ENCODE measurements at places on chromosomes 6 and 20. TPM values are rescaled to one million over a fixed set of nuclear protein-coding genes. Genes with fewer than 3 reads are reported as not detected.

The ARMC12 gene
- total RNA-seq, result 0.62 TPM

The OPN5 gene
- 0.18 TPM for total RNA-seq

The TFAP2D gene
- total RNA-seq, result not detected

The TNFRSF6B gene
- 1.6 TPM for total RNA-seq

The HS3ST5 gene
- 0.58 TPM for total RNA-seq

The RCAN2 gene
- 2.2 TPM for total RNA-seq

The LPA gene
- not detected for total RNA-seq

- DNase-seq, result peak; percentile 87
These were observed 36.2 kb downstream of the GNAS start for GRCh38 chr20:58888521-58889333.

- no peak for DNase-seq
These were observed 106.8 kb upstream of the BEND6 start for GRCh38 chr6:56848105-56848504.

GRCh38 chr6:710601-711571, 17.9 kb upstream of the EXOC2 start:
- DNase-seq, result peak; percentile 85

DNA sequence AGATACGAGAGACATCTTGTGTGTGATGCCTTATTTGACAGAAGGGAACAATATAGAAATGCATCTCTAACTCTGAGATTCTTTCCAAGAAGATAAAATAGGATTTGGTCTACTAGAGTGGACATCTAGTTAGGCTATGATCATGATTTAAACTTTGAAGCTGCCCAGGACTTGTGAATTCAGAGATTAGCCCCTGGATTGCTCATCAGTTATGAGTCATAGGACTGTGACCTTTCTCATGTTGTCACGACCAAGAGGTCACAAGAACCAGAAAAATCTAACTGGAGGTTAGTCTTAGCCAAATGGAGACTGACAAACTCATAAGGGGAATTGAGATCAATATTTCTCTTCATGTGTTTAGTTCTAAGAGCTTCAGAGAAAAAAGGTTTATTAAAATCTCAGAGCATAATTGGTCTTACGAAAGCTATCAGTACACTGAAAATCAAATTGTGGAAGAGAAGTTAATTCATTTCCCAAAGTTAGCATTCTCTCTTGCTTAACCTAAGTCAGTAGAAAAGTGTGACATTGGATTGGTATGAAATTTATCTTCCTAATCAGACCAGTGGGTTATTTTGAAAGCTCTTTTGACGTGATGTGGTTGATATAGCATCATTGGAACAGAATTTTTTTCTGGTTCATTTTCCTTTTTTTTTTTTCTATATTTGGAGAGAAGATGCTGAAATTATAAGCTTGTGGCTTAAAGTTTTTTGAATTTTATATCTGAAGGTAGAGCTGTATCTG, 245.7 kb downstream of the RNF144B start:
- no peak for DNase-seq

GRCh38 chr6:38533064-38533463, 106.7 kb downstream of the BTBD9 start:
- no peak for DNase-seq

DNA sequence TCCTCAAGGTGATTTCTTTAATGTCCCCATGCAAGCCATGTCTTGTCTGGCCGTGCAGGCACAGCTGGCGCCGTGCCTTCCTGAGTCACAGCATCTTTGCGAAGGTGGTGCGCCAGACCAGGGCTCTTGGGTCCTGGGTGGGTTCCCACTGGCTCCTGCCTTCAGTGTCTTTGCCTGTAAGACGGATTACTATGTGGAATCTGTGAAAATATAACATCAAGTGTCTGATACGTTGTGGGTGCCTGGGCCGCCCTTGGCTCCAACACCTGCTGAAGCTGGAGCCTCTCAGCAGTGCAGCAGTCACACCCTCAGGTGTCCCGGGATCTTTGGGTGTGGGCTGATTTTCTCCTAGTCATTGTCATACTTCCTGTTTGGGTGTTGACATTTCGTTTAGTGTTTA, 3.2 kb downstream of the OSBPL2 start:
- no peak for DNase-seq

- peak; percentile 82 for DNase-seq
These were observed 10.6 kb downstream of the RBM24 start for GRCh38 chr6:17291778-17292177.

DNA sequence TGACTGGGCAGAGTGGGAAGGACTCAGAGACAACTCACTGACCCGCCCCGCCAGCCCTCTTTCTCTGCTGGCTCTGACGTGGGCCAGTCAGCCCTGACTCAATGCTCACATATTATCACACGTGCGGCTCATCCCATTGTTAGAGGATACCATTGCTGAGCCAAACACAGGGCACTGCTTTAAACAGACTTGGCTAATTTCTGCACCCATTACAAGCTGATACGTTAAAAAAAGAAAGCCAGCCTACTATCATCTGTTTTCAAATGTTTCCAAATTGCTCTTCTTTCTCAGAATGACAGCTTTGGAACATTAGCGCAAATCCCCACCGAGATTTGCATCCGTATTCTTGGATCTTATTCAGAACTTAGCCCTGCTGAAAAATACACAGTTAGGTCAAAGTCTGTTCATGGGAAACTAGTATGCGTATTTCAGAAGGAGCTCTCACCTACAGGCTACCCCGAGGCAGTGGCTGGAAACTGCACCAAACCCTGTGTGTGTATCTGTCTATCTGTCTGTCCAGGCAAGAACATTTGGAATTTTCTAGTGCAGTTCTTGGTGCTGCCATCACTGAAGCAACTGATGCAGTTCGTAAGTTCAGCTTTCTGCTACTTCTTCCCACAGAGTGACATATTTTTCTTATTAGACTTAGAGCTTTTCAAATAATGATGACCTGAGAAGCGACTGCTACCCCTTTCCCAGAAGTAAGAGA, 32.8 kb downstream of the RAMACL start:
- DNase-seq, result peak; percentile 86

- no peak for DNase-seq
These were observed 1.3 kb downstream of the OVOL2 start for GRCh38 chr20:18056174-18057100.

- DNase-seq, result no peak
These were observed 69.1 kb downstream of the MYB start for GRCh38 chr6:135250234-135250633.

- DNase-seq, result peak; percentile 44
These were observed 103.4 kb upstream of the STMND1 start for GRCh38 chr6:16998461-16998860.

DNA sequence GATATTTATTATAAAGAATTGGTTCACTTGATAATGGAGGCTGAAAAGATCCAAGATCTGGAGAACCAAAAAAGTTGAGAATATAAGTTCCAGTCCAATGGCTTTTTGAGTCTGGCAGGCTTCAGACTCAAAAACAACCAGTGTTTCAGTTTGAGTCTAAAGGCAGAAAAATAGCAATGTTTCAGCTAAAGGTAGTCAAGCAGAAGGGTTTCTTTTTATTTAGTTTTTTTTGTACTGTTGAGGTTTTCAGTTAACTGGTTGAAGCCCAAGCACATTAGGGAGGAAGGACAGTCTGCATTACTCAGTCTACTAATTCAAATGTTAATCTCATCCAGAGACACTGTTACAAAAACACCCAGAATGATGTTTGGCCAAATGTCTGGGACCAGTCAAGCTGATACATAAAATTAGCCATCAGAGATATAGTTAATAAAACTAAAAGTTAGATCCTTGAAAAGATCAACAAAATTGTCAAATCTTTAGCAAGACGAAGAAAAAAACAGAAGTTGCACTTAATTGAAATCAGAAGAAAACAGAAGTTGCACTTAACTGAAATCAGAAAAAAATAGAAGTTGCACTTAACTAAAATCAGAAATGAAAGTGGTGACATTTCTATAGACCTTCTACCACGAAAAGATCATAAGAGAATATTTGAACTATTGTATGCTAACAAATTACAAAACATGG, 980.3 kb upstream of the FLRT3 start:
- no peak for DNase-seq

- no peak for DNase-seq
These were observed 509.5 kb upstream of the ID4 start for GRCh38 chr6:19327661-19328060.

DNA sequence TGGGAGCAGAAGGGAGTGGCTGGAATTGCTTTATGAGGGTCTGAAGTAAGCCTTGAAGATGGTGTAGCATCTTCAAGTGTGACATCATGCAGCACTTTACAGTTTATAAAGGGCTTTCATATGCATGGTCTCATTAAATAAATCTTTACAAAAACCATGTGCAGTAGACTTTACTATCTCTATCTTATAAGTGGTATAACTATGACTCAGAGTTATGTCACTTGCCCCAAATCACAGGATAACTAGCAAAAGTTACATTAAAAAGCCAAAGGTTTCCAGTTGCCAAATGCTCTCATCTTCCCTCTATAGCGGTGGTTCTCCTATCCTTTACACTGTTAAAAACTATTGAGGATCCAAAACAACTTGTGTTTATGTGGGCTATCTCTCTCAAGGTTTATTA, 687.7 kb upstream of the MARCKS start:
- DNase-seq, result no peak

GRCh38 chr20:23585449-23585807, 17.1 kb upstream of the CST9L start:
- no peak for DNase-seq

DNA sequence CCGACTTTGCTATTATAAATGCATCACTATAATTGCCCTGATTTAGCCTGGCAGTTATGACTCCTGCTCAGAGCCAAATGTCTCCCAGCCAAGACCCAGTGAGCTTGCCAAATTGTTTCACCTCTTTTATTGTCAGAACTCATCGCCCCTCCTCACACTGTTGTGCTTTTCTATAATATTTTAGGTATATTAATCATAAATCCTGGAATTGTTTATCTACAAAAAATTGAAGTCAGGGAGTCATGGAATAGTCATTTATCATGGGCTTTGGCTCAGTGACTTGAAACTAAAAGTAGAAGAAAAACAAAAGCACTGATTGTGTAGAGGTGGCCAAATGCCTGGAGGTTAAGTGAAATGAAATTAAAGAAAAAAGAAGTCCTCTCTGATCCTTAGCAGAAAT, 85.6 kb downstream of the PFDN4 start:
- DNase-seq, result peak; percentile 57

DNA sequence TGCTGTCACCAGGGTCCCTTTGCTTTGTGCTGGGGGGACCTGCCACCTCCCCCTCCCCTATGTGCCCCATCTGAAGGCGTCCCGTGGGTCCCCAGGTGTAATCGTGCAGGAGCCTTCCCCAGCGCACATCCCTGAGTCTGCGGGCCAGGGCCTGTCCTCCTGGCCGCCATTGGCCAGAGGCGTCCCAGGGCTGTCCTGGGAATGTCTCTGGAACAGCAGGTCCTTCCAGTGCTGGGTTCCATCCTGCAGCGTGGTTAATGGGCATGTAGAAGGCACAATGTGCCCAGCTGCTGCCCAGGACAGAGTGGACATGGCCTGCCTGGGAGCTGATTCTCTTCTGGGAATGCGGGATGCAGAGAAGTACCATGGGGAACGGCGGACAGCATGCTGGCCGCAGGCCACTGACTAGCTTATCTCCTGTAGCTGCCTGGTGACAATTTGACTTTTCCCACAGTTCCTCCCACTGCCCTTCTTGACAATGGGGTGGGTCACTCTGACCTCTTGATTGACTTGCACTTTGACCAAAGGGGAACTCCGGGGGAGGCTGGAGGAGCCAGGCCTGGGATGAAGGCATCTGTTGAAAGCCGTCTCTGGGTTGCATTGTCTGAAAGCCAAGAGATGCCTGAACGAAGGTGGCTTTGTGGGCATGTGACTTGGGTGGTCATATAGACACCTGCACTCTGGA, 64.0 kb downstream of the CTCFL start:
- no peak for DNase-seq

DNA sequence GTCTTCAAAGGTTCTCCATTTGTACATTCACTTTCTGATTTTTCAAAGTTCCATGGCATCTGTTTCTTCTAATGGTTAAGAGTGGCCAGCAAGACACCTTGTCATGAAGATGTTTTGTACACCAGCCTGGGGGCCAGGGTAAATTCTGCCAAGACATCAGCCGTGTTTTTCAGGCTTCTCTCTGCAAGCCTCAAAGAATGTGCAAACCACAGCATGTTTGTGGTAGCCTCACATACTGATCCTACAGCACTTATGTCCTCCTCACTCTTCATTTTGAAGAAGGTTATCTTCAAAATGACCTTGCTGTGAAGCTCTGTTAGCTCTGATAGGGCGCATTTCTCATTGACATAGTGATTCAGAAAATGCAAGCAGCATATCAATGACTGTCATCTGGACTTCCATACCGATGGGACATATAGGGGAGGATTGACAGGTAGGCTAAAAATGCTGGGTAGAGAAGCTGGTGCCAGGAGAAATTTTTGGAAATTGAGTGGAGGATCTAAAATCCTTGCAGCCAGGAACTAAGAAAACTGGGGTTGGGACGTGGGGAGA, 59.3 kb upstream of the SPTLC3 start:
- DNase-seq, result no peak

- DNase-seq, result no peak
These were observed 7.6 kb upstream of the BTN3A3 start for GRCh38 chr6:26432627-26433201.

DNA sequence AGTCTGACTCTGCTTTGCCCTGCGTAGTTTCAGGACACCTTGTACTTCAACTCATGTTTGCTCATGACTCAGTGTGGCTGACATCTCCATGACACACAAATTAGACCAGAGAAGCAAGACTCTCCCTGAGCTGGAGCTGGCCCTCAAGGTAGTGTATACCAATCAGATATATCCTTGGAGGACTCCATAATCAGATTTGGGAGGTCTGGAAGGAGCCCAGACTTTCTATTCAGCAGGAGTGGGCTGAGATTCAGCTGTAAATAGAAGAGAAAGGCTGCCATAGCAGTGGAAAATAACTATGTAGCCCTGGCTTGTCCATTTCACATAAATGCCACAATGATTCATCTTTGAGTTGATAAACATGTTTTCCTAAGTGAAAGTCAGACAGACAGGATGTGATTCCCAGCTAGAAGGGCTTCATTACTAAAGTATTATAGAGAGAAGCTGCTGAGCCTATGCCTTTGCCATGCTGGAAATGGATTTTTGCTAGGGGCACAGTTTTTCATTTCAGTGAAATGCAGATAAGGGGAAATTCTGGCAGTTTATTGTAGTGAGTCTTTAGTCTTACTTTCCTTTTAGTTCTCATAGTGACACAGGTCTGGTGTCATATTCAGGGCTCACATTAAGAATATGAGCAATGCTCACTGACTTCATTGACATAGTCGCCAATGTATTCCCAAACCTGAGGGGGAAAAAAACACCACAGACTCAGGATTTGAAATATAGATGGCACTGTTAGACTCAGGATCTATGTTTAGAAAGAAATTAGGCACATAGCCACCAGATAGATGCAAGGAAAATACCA, 95.3 kb downstream of the CLVS2 start:
- DNase-seq, result no peak

All from muscle of leg (tissue), 16 donors.